ENCODE measurements at places on chromosomes 3 and 15.

GRCh38 chr3:14288177-14288788 is 109.7 kb downstream of the LSM3 start:
- DNase-seq, result no peak

DNA sequence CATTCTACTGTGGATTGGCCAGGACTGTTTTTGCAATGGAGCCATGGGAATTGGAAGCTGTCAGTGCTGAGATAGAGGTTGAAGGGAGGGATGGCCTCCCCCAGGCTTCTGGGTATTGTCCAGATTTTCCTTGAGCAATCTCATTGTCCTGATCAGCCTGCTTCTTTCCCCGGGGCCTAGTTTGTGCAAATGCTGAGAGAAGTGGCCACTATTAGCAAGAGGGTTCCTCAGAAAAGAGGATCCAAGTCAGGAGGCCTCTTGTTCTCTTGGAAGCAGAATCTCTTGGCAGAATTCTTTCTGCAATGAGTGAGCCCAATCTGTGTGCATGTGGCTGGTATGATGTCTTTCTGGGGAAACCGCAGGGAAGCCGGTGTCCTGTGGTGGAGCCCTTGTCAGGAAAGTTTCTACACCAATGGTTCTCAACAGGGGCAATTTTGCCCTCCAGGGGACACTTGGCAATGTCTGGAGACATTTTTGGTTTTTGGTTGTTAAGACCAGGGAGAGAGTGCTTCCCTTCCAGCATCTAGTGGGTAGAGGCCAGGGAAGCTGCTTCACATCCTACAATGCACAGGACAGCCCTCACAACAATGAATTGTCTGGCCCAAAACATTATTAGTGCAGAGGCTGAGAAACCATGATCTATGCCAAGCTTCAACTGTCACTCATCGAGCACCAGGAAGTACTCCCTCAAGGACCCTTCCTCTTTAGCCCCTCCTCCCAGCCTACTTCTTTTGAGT is 2.0 kb downstream of the LIPC start:
- DNase-seq, result no peak

- no peak for DNase-seq
These were observed 8.5 kb downstream of the SLC25A36 start for GRCh38 chr3:140950144-140950543.

GRCh38 chr3:195094191-195094921 is 176.6 kb downstream of the XXYLT1 start:
- DNase-seq, result no peak

Data from HT1080 (cell line).